ENCODE measurements at places on chromosomes 7 and 10. TPM values are rescaled to one million over a fixed set of nuclear protein-coding genes. Genes with fewer than 3 reads are reported as not detected.

Gene ZNF277
- total RNA-seq, result 3.8 TPM

Gene ITGA8
- total RNA-seq, result 0.03 TPM

Gene GATAD1
- total RNA-seq, result 5.2 TPM

Gene SUGCT
- total RNA-seq, result 1.5 TPM

Gene RTKN2
- 2.7 TPM for total RNA-seq

Gene EN2
- 1.6 TPM for total RNA-seq

Gene GSAP
- total RNA-seq, result 0.74 TPM

Gene SAMD8
- 15.0 TPM for total RNA-seq

Gene ASIC3
- total RNA-seq, result 0.76 TPM

Gene MNX1
- 0.32 TPM for total RNA-seq

Measured in MG63 (cell line).